ENCODE measurements at places on chromosomes 1 and 21.

- DNase-seq = no peak
Observed at GRCh38 chr1:206704226-206704625, 19.5 kb downstream of the MAPKAPK2 start.

GRCh38 chr1:158434741-158435140 is 8.7 kb upstream of the OR10K2 start:
- no peak for DNase-seq

DNA sequence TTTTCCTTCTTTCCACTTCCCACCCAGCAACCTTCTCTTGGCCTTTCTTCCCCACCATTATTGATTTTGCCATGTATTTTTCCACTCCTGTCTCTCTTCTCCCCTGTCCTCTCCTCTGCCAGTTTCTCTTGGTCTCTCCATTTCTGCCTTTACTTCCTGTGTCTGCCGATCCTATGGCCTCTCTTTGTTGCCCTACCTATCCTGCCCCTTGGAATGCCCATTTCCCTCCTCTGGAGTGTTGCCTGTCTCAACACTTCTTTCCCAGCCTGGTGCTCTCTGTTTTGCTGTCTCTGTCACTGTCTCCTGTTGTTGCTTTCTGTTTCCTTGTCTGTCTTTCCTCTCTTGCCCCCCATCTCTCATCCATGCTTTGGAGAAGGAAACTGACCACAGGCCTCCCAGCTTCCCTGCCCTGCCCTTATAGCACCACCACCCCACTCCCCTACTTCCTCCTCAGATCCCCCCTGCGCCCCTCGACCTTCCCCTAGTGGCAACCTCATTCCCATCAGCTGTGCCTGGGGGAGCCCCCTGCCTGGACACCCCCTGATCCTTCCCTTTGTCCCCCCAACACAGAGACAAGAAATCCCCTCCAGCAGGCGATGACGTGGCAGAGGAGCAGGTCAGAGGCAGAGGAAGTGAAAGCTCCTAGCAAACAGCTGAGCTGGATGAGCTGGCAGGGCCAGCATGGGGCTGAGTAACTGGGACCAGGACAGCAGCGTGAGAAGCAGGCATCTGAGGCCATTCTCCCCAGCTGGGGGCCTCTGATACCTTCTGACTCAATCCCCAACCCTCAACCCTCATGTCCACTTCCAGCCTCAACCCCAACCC is 6.6 kb upstream of the ETV3L start:
- DNase-seq = no peak

DNA sequence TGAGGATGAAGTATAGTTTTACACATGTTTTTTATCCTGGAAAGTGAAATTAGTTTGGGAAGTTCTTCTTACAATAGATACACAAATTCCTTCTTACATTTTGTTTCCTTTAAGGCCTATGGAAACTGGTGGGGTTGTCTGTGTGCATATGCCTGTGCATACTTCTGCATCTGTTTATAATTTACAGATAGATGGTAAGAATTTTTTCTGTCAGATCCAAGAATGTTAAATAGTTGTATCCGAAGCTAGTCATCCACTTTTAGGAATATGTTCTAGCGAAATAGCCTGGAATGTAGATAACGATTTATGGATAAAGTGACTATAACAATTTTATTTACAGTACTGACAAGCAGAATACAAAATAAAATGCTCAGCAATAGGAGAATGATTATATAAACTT is 194.1 kb downstream of the ROR1 start:
- DNase-seq = no peak
